Muscle of leg (tissue), 16 donors: ENCODE measurements at places on chromosomes 7 and 10.

GRCh38 chr10:80459047-80459865 lies 5.1 kb downstream of the TSPAN14 start:
- peak; percentile 73 for DNase-seq

DNA sequence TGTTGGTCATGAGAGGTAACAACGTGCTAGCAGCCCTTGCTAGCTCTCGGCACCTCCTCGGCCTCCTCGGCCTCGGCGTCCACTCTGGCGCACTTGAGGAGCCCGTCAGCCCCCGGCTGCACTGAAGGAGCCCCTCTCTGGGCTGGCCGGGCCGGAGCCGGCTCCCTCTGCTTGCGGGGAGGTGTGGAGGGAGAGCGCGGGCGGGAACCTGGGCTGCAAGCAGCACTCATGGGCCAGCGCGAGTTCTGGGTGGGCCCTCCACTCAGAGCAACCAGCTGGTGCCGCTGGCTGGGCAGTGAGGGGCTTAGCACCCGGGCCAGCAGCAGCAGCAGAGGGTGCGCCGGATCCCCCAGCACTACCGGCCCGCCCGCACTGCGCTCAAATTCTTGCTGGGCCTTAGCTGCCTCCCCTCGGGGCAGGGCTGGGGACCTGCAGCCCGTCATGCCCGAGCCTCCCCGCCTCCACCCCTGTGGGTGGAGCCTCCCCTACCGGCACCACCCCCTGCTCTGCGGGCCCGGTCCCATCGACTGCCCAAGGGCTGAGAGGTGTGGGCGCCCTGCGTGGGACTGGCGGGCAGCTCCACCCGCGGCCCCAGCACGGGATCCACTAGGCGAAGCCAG lies 96.1 kb downstream of the PAXIP1 start:
- DNase-seq: no peak

GRCh38 chr7:92602352-92603088 lies 12.3 kb upstream of the FAM133B start:
- DNase-seq: no peak

DNA sequence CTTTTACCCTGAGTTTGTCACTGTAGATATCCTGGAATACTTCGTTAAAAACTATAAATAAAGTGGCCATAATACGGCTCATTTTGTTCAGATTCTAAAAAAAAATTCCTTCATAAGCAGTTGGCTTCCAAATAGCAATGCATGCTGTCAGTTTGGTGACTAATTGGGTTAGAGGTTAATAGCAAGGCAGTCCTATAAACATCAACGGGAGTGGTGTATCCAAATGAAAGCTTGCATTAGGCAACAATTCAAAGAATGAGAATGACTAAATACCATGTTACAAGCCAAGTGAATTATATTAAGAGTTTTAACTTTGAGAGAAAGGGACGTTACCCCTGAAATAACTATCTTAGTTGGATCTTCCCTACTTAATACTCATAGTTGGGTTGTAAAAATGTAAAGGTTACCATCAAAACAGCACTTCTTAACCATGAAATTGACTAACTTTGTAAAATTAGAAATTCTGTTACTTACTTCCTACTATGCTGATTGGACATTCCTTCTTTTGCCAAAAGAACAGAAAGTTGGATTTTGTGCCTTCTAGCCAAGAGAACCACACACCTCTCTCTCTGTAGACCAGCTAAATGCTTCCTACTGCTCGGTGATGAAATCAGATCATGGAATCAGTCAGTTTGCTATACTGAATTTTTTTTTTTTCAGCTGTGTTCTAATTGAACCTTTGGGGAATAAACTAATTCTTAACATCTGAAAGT lies 98.0 kb downstream of the KAT6B start:
- peak; percentile 56 for DNase-seq
